ENCODE measurements at places on chromosomes 5 and 9.

- no peak for DNase-seq
Measured at GRCh38 chr9:93187047-93187446, 3.1 kb downstream of the WNK2 start.

GRCh38 chr9:78097541-78097940 is 65.9 kb upstream of the GNAQ start:
- no peak for DNase-seq

- no peak for DNase-seq
Measured at GRCh38 chr5:108772626-108773025, 24.9 kb downstream of the FER start.

DNA sequence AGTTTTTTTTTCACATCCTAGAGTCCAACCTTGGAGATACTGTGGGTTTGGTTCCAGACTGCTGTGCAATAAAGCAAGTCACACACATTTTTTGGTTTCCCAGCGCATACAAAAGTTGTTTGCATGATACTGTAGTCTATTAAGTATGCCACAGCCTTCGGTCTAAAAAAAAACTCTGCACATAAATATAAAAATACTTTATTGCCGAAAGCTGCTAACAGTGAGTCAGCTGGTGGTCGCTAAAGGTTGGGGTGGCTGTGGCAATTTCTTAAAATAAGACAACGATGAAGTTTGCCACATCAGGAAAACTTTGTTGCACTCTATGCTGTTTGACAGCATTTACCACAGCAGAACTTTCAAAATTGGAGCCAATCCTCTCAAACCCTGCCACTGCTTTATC is 37.4 kb downstream of the UBQLN1 start:
- no peak for DNase-seq

GRCh38 chr5:154712518-154713437 is 42.4 kb upstream of the LARP1 start:
- DNase-seq = no peak

DNA sequence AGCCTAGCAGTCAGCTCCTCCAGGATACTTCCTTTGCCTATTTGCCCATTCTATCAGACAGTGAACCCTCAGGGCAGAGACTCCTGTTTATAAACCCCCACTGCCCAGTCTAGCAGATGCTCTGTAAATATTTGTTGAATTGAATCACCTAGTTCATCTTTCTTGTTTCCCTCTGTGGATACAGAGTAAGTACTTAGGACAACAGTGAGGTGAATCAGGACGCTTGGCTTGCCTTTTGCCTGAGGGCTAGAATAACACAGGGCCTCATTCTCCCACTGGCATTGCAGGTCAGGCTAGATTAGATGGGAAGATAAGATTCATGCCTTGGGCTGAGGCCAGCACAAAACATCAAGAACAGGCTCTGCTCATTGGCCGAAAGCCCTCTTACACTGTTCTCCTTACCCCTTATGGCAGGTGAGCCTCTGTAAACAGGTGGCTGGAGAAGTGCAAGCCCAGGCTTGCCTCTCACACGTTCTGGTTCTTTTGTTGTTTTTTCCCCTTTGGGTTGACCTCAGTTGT is 22.2 kb downstream of the TNFSF8 start:
- no peak for DNase-seq

DNA sequence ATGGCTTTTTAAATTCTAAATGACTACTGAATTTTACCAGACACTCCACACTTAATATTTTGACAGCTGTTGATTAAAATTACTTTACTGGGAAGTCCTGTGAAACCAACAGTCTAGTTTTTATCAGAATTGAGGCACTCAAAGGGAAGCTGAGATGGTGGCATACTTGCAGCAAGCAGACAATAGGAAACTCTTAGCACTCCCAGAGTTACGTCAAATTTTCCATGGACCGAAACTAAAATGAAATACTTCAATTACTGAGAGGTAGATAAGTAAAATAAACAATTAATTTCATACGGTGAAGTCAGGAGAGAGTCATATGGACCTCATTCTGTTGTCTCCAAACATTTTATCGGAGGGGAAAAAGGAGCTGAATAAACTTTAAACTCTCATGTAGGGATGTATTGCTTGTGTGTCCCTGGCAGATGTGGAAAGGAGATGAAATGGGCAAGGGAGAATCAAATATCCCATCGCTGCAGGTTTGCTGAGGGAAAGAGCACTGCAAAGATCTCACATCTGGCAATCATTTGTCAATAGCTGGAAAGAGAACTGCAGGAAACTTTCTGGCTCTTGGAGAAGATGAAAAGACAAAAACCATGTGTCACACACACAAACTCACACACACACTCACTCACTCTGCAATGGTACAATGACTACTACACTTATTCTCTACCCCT is 189.4 kb downstream of the BNC2 start:
- no peak for DNase-seq

DNA sequence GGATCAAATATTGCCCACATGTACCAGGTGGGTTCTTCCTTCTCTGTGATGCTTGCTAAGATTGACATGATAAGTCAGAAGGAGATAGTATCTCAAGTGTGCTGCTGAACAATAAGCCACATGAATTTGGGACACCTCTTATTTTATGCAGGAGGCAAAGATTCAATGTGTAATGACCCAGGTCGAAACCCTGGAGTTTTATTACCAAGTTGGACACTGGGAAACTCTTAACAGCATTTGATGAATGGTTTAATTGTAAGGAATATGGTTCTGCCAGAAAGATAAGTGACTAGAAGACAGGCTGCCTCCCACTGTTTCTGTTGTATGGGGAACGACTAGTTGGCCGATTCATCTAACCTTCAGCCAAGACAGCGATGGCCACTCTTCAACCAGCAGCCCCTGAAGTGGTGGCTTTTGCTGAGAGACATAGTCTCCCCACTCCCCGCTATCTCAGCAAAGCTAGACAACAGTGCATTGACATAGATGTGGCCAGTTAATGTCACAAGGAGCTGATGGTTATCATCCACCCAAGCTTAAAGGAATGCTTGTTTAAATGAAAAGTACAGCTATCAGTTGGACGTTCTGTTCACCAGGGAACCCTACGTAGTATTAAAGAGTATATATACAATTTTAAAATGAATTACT is 407.7 kb downstream of the KDM4C start:
- no peak for DNase-seq

- DNase-seq = no peak
Measured at GRCh38 chr5:133429046-133429445, 183.3 kb downstream of the FSTL4 start.

- DNase-seq = no peak
Measured at GRCh38 chr5:176716320-176716719, 69.0 kb downstream of the TSPAN17 start.

GRCh38 chr9:129694243-129694646 is 28.8 kb downstream of the PRRX2 start:
- no peak for DNase-seq

GRCh38 chr5:136192526-136193321 is at the start of gene SMIM32:
SMIM32 (minus strand) TSS chr5:136193162; CDS start chr5:136192524, 638 bp downstream.
- no peak for DNase-seq

GRCh38 chr5:8538821-8539220 is 669.9 kb downstream of the MTRR start:
- no peak for DNase-seq

DNA sequence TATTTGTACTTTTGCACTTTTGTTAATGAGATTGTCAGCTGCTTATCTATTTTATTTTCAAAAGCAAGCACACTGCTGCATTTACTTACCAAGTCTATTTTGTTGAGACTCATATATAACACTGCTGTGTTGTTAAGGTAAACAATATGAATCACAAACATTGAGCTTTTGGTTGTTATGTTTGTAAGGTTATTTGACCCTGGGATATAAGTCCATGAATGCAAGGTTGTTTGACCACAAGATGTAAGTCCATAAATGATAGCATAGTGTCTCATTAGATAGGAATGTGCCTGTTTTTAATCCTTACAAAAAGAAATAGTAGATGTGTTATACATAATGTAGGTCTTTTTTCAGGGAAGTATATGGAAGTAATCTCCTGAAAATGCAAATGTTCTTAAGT is 845.9 kb downstream of the CDH9 start:
- no peak for DNase-seq

DNA sequence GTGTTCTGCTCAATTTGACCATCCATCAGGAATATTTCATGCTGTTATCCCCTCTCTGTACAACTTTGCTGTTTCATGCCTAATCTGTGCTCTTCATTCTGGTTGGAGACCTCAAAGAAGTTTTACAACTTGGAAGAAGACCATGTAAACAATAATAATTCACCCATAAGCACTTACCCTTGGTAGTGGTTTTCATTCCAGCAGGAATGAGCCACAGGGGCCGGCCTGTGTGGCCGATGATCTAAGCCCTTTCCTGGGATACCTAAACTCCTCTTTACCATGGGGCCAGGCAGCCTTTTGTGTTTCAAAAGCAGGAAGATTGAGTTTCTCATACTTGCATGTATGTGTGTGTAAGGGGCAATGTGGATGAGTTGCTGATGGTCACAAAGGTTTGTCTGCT is 165.0 kb downstream of the FGF1 start:
- no peak for DNase-seq

GRCh38 chr5:167725264-167725663 is 566.2 kb upstream of the WWC1 start:
- DNase-seq = no peak

GRCh38 chr9:94014066-94014654 is 59.0 kb upstream of the BARX1 start:
- no peak for DNase-seq

DNA sequence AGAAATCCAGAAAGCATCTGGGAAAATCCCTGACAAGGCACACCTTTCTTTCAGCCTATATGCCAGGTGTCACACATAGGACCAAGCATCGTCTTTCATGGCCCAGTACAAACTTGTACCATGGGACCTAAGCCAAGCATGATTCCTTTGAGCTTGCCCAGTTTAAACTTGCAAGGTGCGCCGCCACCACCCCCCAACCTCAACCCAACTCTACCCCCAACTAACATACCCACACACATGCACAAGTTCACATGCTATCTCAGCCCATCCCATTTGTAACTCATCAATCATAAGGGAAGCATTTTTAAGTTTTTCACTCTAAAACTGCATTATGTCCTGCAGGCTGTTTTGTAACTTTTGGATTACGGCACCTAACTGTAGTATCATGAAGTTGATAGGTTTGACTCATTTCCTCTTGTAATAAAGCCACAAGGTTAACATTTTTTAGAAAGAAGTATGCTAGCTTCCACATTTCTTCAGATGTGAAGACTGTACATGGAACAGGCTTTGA is 145.9 kb upstream of the FST start:
- DNase-seq = no peak

DNA sequence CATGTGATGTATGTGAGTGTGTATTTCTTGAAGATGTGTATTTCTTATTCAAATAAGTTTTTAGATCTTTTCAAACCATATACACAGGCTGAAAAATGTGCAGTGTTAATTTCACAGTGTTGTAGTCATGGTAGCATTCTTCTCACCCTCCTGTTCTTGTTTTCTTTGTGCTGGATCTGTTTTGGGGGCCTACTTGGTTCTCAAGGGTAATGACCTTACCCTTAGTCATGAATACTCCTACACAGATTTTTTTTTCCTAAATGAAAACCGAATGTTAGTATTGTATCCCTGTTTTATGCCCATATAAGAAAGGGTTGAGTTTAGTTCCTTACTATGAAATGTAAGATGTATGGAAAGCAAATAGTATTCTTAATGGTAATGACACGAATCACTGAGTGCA is 88.0 kb downstream of the SLC44A1 start:
- no peak for DNase-seq

- DNase-seq = no peak
Measured at GRCh38 chr5:167503926-167504720, 787.3 kb upstream of the WWC1 start.

DNA sequence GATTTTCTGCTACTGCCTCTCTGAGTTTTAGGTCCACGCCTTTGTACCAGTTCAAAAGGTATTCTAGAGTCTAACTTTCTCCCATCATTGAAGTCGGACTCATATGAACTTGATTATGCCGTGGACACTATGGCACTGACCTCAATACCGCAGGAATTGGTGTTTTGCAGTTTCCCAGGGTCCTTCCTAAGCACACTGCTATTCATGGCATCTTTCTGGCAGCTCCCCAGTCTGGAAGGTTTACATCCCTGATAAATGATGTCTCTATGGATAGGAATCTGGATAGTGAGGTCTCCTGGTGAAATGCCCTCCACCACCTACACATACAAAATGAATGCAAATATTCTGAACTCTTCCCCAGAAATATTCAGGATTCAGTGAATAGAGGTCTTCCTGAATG is 422.2 kb downstream of the CTNND2 start:
- no peak for DNase-seq

DNA sequence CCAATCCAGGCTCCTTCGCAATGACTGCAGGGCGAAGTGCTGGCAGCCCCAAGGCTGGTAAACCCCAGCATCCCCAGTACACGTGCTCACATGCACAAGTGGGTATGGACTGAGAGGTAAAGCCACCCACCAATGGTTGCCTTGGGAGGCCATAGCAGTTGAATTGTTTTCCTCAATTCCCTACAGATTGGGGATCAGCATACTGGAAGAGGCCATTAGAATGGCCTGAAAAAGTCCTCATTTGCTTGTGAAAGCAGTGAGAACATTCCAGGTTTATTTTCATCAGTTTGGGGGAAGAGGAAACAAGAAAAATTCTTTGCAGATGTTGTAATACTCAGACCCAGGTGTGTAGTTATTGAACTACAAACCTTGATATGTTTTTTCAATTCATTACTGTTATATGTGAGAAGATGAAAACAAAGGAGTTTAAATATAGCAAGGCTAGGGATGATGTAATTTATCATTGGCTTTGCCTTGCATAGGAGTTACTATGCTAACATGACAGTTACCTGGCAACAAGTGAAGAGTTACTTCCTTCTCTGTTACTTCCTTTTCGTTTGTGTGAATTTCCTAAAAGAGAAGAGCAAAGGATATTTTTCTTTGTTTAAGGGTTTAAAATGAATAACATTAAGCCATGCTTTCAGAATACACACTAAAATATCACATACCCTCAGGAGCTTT is 36.4 kb downstream of the MTMR12 start:
- no peak for DNase-seq

GRCh38 chr9:13234932-13235331 is 44.6 kb downstream of the MPDZ start:
- DNase-seq = no peak
